Right lung (tissue), 10 donors: ENCODE measurements at places on chromosomes 2 and 18. TPM values are rescaled to one million over a fixed set of nuclear protein-coding genes. Genes with fewer than 3 reads are reported as not detected.

GRCh38 chr2:228516019-228516418, 334.5 kb upstream of the SPHKAP start:
- no peak for DNase-seq

DNA sequence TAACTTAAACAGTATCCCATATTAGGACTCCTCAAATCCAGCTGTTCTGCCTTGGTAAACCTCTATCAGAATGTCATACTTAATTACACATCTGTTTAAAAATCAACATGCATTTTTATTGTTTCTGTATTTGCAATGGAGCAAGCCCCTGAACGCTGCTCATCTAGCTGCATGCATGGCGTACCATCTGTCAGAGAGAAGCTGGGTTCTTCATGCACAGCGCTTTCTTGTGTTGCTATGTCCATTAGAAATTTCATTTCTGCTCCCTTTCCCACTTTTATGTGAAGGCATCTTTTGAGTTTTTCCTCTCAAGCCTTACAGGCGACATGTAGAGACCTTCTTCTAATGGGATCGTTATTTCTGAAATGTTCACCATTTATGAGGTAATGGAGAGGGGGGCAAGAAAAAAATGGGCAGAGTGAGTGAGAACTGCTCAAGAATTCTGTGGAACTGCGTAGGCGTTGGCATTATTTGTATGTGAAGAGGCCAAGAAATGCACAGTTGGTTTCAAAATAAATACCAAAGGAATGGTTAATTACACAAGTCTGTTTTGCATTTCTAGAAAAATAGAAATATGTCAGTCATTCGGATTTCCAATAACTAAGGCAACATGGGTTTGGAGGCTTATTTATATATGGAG, 31.6 kb downstream of the INSIG2 start:
- no peak for DNase-seq

- DNase-seq: peak; percentile 18
These were observed 72.6 kb downstream of the ANKRD44 start for GRCh38 chr2:197238043-197238365.

DNA sequence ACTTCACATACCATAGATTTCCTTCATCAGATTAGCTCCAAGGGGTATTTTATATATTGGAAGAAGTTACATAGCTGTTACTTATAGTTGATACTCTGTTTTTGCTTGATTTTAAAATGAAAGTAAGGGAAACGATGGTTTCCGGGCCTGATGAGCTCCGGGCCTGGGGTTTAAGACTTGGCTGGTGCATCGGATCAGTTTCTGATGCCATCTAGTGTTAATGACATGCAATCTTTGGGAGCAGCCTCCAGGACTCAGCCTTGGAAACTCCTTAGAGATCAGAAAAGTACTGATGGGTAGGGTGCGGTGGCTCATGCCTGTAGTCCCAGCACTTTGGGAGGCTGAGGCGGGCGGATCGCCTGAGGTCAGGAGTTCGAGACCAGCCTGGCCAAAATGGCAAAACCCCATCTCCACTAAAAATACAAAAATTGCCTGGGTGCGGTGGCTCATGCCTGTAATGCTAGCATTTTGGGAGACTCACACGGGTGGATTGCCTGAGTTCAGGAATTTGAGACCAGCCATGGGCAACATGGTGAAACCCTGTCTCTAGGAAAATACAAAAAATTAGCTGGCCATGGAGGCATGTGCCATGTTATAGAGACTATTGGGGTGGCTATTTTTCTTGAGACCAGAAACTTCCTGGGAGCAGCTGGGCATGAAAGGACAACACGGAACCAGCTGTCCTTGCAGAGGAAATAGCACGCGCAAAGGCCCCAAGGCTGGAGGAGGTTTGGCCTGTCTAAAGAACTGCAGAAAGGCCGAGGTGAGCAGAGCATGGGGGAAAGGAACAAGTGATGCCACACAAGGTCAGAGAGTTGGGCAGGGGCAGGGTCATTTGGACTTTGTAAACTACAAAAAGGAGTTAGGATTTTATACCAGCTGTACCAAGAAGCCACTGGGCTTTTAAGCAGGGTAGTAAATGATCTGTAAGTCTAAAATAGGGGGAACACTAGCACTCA, 46.9 kb upstream of the CNOT11 start:
- DNase-seq: peak; percentile 45

GRCh38 chr18:46148810-46149209, 44.6 kb downstream of the HAUS1 start:
- peak; percentile 33 for DNase-seq

- no peak for DNase-seq
These were observed 258.8 kb upstream of the NRXN1 start for GRCh38 chr2:51290725-51291124.

GRCh38 chr2:120875431-120875830, 139.8 kb downstream of the GLI2 start:
- DNase-seq: no peak

- DNase-seq: no peak
These were observed at the start of gene SAG for GRCh38 chr2:233307565-233307964. Gene SAG, plus strand, starts transcription at chr2:233307816. Its CDS starts 1,374 bp downstream, at chr2:233309190.

DNA sequence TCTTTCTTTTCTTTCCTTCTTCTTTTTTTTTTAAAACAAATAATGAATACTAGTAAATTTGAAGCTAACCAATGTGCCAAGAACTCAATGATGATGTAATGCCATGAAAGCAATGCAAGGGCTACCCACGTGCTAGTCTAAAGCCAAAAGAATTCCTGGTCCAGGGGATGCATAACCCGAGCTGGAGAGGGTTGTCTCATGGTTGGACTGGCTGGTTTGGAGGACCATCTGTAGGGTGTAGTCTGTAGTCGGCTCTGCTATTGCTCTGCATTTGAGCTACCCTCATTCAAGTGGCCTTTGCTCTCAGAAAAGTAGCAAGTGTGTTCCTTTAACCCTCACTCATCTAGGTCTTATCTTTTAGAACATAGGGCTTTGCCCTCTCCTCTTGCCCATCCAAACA, 469.6 kb upstream of the CELF4 start:
- no peak for DNase-seq

GRCh38 chr2:150610670-150611279, 123.3 kb upstream of the RND3 start:
- no peak for DNase-seq

DNA sequence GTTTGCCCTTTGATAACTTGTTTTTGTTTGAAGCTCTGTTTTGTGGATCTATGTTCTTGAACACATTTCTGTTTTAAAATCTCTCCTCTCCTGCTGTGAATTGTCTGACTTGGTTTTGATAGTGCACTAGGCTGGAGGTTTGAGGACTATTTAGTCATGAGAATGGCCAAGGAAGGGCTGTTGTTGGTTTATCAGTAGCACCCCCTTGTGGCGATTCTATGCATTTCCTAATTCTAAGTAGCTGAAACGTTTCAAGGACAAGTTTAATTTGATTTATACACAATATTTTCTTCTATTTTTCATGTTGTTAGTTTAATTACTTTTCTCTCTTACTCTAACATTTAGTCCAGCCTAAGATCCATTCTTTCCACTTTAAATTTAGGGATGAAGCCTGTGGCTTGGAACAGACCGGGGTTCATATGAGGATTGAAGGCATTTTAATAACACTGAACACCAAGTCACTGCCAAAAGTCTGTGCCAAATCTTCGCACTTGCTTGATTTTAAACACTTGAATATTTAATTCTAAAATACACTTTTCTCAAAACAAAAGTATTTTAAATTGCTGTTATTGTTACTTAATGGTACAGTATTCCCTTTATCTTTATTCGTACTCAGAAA, 166.0 kb downstream of the SOCS6 start:
- DNase-seq: peak; percentile 21

- peak; percentile 88 for DNase-seq
These were observed 24.0 kb downstream of the RAX start for GRCh38 chr18:59249199-59249774.

- DNase-seq: no peak
These were observed 797.6 kb upstream of the CDH2 start for GRCh38 chr18:28974504-28974903.

GRCh38 chr2:181165199-181165868, 184.9 kb downstream of the UBE2E3 start:
- no peak for DNase-seq

GRCh38 chr2:198187841-198188240, 383.4 kb downstream of the PLCL1 start:
- no peak for DNase-seq

DNA sequence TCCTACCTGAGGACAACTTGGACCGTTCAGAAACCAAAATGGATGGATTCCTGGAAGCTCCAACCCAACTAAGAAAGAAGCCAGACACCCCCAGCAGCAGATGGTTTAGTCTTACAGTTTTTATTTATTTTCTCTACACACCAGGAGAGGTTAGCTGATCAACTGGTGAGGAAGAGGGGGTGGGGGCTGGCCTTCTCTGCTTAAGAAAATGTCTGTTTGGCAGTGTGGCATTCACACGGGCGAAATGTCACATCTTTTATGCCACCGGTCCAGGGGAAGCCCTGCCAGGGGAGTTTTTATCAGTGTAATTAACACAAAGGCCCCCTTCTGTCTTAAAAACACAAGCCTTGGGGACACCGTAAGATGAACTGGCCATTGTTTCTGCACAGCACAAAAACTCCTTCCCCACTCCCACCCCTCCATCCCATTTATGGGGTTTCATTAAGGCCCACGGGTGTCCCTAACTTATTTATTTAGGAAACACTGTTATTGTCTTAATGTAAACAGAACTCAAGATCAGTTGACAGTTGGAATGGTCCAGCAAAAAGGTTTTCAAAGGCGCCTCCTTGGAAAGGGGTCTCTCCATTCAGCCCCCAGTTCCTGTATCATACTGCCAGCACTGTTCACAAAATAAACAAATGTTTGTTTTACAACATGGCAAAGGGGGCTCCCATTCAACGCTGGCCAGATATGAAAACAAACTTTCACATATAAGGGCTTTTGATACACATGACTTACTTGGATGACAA, 217.0 kb downstream of the C1D start:
- DNase-seq: no peak

- DNase-seq: peak; percentile 61
These were observed 1.2 kb upstream of the ST6GAL2 start for GRCh38 chr2:106886916-106887758.

GRCh38 chr2:189516546-189516945, 64.0 kb downstream of the SLC40A1 start:
- DNase-seq: no peak

DNA sequence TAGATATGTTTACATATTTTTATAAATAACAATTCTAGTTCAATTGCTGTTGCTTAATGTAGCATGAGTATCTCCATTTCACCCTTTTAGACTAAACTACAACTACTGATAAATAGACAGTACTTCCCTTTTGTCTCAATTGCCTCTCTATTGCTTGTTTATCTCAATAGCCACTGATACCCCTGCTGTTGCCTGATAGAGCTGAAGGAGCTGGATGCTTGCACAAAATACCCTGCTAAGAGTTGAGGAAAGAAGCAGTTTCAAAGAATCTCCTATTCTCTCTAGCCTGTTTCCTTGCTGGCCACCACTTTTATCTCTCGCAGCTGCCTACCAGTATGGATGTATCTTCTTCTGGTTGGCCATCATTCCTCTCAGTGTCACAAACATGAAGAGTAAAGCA, 16.9 kb upstream of the ZNF804A start:
- DNase-seq: no peak

DNA sequence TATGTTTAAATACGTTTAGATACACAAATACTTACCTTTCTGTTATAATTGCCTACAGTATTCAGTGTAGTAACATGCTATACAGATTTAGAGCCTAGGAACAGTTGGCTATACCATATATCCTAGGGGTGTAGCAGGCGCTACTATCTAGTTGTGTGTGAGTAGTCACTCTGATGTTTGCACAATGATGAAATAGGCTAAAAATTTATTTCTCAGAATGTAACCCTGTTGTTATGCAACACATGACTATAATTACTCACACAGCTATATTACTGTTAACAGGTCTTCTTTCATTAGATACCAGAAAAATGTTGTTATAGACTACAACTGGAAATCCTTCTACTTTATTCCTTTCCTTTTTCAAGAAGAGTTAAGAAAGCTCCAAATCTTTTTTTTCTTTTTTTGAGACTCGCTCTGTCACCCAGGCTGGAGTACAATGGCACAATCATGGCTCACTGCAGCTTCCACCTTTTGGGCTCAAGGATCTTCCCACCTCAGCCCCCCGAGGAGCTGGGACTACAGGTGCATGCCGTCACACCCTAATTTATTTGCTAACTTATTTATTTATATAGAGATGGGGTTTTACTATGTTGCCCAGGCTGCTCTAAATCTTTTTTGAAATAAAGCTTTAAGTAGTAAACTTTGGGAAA, 48.5 kb downstream of the C2orf74 start:
- no peak for DNase-seq

- DNase-seq: no peak
These were observed 36.4 kb downstream of the TMEM182 start for GRCh38 chr2:102798181-102798580.

GRCh38 chr2:55161295-55162210, 70.5 kb downstream of the CLHC1 start:
- no peak for DNase-seq

- no peak for DNase-seq
These were observed 144.2 kb upstream of the PKDCC start for GRCh38 chr2:41903474-41904135.

DNA sequence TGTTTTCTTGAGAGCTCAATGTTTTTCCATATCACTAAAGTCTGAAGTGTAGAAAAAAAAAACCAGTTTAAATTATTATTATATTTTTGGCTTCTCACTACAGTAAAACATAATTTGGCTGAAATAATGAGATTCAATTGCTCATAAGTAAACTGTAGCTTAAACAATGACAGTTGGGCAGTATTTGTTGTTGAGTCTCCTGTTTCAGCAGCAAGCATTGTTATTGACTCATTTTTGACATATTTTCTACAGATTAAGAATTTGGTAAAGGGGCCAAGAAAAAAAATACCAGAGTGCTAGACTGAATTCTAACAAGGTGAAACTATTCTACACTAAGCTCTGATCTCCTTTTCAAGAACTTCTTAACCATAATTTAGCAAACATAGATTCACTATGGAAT, 2070.4 kb upstream of the CELF4 start:
- DNase-seq: no peak

The CAPN10 gene
- 26.2 TPM for polyA plus RNA-seq

The KYNU gene
- polyA plus RNA-seq: 0.64 TPM

The KLHL41 gene
- 2.8 TPM for polyA plus RNA-seq

The FOXI3 gene
- polyA plus RNA-seq: not detected

The ITM2C gene
- 271 TPM for polyA plus RNA-seq

The ASB18 gene
- polyA plus RNA-seq: 0.06 TPM

The CPO gene
- polyA plus RNA-seq: 0.57 TPM

The TMEM169 gene
- polyA plus RNA-seq: 0.90 TPM

The SERPINB11 gene
- not detected for polyA plus RNA-seq

The BOLL gene
- polyA plus RNA-seq: not detected

The LIPG gene
- 8.4 TPM for polyA plus RNA-seq

The C1QL2 gene
- not detected for polyA plus RNA-seq
